ENCODE measurements at places on chromosomes 11 and 22.

DNA sequence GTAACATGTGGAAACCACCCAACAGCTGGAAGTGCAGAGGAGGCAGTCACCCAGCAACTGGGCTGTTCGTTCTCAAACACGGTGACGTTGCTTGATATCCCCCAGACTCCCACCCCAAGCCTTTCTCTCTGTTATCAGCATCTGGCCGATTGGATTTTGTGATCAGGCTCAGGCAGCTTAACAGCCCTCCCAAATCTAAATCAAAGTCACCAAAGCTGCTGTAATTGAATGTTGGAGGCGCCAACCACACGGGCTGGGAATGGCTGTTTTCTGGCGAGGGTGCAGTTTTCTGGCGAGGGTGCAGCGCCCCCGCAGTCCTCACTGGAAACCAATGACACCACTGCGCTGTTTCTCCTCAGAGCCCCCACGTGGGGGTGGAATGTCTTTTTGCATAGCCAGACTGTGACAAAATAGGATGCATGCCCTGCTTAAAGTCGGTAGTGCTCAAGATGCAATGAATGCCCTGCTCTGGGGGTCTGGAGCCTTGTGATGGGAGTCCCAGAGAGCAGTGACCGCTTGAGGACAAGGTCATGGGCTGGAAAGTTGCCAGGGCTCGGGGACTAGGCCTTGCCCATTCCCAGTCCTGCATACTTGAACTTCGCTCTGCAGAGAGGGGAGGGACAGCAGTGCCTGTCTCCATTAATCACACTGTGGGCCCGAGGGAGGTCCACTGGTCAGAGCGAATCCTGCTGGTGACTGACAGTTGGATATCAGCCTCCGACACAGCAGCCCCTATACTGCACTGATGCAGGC, 105.3 kb downstream of the MORC2 start:
- no peak for DNase-seq

GRCh38 chr11:61694602-61694939, 14.4 kb downstream of the DAGLA start:
- DNase-seq = no peak

DNA sequence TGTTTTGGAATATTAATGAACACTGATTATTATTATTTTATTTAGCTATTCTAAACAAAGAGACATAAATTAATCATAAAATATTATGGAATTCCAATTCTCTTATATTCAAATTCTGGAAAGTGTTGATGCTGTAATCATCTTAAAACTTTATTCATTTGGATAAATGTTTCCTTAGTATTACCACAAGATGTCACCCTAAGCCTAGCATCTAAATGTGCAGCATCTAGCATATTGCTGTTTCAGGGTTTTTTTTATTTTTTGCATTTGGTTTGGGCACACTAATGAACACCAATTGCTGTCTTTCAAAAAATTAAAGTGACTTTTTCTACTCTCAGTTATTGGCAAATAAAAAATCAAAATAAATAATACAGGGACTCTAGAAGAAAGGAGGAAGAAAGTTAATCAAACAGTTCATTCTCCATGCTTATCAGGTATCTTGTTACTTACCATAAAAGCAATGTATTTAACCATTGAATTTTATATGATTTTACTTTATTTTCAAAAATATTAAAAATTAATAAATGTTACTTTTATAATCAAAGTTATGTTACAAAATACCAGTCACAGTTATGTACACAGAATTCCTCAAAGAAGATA, 31.8 kb downstream of the DLG2 start:
- DNase-seq = peak; percentile 79

DNA sequence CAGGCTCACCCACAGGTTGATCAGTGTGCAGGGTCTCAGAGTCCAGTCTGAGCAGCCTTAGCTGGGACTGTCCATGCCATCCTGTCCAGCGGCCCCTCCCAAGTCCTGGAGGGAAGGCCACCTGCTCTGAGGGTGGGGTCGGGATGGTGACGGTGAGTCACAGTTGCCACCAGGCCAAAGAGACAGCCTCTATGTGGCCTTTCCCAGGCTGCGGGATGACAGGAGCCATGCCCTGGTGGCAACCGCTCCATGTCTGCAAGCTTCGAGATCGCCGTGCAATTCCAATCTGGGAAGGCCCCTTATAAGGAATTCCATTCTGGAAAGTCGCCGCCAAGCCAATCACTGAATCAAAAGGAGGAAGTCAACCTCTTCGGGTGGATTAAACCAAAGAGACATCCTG, 47.5 kb downstream of the RTL6 start:
- DNase-seq = no peak

GRCh38 chr11:119229741-119230140, 23.6 kb downstream of the CBL start:
- no peak for DNase-seq

DNA sequence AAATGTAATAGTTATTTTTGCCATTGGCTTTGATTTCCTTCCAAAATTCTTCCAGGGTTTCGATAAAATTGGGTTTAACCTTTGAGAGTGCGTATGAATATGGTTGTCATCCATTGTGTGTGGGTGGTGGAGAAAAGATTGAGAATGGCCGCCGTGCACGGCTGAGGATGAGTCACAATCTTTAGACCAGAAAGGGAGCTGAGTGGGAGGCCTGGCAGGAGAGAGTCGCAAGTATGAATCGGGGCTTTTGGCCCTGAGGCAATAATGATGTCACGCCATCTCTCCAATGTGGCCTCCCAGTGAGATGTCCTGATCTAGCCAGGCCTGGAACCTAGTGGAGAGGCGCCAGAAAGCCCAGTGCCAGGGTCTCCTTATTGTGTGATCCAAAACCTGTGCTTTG, 33.1 kb upstream of the SMPD1 start:
- peak; percentile 81 for DNase-seq

DNA sequence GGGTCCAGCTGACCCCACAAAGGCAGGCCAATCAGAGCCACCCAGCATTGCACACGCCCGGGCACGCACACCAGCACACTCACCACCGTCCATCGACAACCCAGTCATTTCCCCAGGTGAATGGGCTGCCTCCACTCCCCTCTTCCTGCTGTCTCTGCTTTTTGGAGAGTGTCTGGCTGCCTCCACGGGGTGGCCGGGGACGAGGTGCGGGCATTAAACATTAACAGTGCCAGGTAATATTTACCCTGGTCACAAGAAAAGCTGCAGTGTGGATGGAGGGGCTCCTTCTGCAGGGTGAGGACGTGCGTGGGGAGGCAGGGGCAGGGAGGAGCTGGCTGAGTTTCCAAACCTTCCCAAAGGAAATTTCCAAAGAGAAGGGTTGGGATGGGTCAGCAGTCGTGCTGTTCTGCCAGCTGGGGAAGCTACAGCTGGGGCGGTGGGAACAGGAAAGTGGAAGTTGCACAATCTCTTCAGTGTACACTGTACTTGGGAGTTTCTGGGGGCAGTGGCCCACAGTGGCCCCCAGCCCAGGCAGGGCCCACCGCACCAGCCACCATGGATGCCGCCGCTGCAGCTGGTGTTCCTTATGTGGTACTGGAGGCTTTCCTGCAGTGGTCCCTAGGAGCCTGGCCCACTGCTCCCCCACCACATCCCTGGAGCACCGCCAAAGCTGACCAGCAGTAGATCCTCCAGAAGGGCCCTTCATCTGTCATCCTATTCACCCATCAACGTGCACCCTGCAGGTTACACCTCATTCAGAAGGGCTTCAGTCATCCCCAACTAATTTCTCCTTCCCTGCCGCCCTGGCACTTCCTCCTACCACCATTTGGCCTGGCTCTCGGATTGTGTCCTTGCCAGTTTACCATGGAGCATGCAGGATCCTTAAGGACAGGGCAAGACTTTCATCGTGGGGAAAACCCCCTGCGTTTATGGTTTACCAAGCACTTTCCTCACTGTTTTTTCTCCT, at the start of gene FXYD2:
Gene FXYD2 (minus strand): TSS at position 174 of the 967 bp plus-strand sequence. CDS start 66 bp downstream, at position 108.
- no peak for DNase-seq

- no peak for DNase-seq
These were observed 91.4 kb upstream of the BIRC3 start for GRCh38 chr11:102225689-102226568.

- DNase-seq = no peak
These were observed 117.7 kb upstream of the CCDC90B start for GRCh38 chr11:83403691-83404389.

GRCh38 chr22:22786301-22787115, 101.1 kb upstream of the IGLL5 start:
- no peak for DNase-seq

GRCh38 chr11:126061707-126062678, 673 bp downstream of the CDON start:
- peak; percentile 56 for DNase-seq

GRCh38 chr11:1882265-1883238, 9.1 kb downstream of the PRR33 start:
- peak; percentile 52 for DNase-seq

DNA sequence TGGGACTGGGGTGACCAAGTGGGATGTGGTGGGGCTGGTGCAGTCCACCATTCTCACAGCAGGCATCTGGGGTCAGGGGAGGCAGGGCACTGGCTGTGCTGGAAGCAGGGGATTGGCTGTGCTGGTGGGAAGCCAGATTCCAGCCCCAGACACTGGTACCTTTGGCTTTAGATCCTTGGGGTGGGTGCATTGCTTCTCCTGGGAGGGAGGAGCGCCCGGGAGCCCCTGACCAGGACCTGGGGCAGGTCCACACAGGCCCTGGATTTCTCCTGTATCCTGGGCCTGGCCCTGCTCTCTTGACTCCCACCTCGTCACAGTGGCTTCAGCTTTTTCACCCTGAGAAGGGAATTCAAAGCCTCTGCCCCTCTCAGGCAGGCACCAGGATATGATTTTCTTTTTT, 38.5 kb downstream of the ST3GAL4 start:
- DNase-seq = no peak

GRCh38 chr11:61265357-61265756, 24.4 kb downstream of the PGA5 start:
- no peak for DNase-seq

DNA sequence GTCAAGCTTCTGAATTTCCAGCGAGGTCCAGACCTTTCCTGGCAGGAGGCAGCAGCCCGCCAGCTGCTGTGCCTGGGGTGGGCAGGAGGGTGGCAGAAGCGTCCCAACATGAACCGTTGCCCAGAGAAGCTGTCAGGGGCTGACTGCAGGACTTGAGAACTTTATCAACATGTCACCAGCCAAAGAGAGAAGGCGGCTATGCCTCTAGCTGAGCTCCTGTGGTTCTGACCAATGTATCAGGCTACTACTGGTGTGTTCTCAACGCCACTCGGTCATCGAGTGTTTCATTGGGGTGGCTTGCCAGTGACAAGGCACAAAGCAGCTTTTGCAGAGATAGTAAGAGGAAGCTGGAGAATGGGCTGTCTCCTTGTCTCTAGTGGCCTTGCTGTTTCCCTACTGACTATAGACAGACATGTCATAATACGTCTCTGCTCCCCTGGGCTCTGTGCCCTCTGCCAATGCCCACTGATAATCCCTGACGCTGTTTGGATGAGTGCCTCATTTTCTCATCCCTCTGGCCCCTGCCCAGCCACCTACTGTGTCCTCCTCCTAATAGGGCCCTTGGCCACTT, 17.6 kb upstream of the ASCC2 start:
- DNase-seq = no peak

Data from RKO (cell line).